ENCODE measurements at places on chromosomes 16 and 17.

DNA sequence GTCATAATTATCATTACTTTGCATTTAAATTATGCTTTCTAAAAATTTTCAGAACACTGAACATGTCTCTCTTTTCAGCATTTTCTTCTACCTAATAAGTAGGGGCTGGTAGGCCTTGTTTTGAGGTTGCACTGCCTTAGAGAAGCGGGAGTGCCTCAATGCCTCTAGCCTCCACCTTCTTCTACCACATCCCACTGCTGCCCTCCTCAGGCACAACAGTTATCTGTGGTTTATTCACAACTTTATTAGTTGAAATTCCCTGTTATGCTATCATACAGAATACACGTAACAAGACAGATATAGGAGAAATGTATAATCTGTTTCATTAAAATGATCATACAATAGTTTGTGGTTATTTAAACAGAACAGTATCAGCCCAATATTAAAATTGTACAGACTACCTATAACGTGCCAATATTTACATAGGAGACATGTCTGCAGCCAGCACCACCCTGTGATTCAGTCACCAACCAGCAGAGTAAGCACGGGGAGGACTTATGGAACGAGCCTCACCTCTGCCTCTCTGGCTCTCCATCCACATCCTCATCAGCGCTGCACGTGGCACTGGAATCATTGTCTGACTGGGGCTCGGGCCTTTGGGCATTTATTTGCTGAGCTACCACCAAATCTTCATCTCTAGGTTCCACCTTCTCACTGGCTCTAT, 101.2 kb downstream of the TTC19 start:
- no peak for DNase-seq

- no peak for DNase-seq
Observed at GRCh38 chr17:66290101-66290722, 12.2 kb upstream of the PRKCA start.

DNA sequence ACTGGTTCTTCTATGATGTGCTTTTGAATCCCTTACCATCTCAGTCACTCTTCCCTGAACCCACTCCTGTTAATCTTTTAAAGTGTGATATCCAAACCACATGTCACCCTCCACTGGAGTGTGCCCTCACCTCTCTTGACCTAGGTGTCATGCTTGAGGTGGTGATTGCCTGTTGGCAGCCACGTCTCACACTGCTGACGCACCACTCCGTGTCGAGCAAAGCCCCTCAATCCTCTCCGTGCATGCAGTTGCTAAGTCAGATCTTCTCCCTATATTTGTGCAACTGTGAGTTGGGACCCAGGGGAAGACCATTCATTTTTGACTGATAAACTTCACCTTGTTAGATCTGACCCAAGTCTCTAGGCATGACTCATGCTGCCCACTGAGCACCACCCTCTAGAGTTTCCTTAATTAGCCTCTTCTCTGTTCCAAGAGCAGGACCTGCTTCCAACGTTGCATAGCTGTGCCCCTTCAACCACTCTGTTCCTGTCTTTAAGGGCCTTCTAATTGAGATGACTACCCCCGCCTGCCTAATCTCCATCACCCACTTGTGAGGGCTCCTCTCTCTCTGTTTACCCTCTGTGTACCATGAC, 2.7 kb downstream of the MYH13 start:
- DNase-seq = no peak

- peak; percentile 28 for DNase-seq
Observed at GRCh38 chr17:7445619-7445968, 733 bp downstream of the CHRNB1 start.

All from CD4-positive, alpha-beta T cell treated with Interleukin-15 for 4 hours (primary cell).